Urinary bladder (tissue), 4 donors: ENCODE measurements at places on chromosomes 2 and 18.

DNA sequence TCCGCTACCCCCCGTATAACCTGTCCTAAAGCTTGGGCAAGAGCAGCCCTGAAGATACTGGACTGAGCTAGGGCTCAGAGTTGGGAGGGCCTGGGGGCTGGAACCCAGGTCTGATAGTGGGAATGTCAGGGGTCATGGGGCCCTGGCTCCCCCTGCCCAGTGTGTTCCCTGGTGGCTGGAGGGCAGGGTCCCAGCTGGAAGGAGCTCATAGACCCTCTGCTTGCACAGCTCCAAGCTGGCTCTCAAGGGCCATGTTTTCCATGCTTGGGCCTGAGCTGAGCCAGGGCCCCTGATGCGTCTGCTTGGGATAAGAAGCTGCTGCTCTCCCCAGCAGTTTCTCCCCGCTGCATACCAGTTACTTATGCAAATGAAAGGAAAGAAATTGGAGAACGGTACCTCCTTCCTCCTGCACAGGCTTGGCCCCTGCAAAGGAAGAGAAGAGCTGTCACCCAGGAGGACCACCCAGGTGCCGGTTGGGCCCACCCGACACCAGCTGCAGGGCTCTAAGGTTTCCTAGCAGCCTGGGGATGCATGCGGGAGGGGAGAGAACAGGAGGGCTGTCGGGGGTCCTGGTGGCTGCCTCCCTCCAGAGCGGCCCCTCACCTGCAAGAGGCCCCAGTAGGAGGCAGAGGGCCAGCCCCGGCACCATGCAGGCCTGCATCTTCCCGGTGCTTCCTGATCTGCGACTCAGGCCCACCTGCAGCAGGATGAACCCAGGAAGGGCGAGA lies 628 bp downstream of the OTOS start:
- DNase-seq, result no peak

DNA sequence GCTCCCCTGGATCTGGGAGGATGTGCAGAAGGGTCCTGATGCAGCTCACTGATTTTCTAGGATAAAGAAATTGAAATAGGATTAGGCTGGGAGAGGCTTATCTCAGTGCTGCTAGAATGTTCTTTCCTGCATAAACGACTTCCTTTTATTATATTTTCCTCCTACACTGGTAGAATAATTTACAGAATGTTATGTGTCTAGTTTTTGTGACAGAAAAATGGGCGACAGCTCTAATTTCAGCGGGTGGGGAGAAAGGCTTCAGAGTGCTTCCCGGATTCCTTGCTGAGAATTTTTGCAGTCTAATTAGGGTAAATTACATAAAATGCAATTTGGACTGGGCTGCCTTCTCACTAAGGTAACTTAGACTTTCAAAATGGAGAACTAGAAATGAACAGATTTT lies 66.2 kb downstream of the SKA1 start:
- no peak for DNase-seq

GRCh38 chr2:229414631-229415030 lies 143.5 kb upstream of the PID1 start:
- no peak for DNase-seq

GRCh38 chr2:205776139-205776538 lies 93.8 kb downstream of the NRP2 start:
- DNase-seq, result no peak

- no peak for DNase-seq
Measured at GRCh38 chr2:41400088-41400665, 647.6 kb upstream of the PKDCC start.
